Activated CD4-positive, alpha-beta T cell treated with anti-CD3 and anti-CD28 coated beads, Interleukin-2, amount 50 U/mL, for 4 hours (primary cell): ENCODE measurements at places on chromosomes 4 and X.

DNA sequence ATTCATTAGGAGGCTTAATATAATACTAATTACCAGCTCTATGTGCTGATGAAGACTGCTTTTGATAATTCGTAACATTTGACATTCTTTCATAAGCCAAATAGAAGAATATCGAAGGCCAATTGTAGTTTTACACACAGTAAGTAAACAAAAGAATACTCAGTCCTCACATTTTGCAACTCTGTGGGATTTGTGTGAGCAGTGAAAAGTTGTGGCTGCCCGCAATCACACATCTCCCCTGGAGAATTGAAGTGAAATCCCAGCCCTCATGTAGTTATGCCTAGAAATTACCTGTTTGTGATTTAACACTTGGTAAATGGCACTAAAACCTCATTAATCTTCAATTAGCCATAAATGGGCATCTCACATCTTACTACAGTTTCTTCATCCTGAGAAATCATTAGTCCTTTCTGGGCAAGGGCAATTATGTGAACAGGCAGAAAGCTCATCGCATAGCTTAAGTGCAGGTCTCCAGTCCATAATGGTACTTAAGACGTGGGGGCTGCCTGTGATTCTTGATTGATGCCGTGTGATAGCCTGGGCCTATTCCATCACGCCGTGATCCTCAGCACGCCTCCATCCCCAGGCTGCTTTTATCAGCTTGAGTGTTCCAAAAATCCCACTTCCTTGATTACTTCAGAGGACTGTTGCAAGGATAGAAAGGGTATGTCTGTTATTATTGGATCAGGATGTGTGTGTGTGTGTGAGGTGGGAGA lies 97.9 kb upstream of the METTL14 start:
- no peak for DNase-seq

- DNase-seq: no peak
Measured at GRCh38 chr4:71584585-71584984, 199.3 kb downstream of the GC start.

- DNase-seq: no peak
Measured at GRCh38 chrX:108332281-108332680, 105.9 kb downstream of the COL4A6 start.

- DNase-seq: no peak
Measured at GRCh38 chr4:28842271-28842670, 1877.9 kb upstream of the PCDH7 start.

DNA sequence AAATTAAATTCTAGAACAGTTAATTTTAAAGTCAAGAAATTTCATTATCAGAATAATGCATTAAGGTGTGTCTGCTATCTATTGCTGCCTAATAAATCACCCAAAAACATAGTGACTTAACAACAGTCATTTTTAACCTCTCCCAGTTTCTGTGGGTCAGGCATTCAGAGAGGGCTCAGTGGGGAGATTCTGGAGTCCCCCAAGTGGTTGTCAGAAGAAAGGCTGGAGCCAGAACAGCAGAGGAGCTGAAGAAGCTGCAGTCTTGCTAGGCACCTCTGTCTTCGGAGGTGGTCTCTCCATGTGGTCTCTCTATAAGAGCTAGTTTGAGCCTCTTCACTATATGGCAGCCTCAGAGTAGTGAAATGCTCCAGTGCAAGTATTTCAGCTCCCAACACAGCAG lies 9.3 kb upstream of the HOPX start:
- no peak for DNase-seq

GRCh38 chr4:119232286-119232685 lies 19.8 kb downstream of the USP53 start:
- DNase-seq: no peak

DNA sequence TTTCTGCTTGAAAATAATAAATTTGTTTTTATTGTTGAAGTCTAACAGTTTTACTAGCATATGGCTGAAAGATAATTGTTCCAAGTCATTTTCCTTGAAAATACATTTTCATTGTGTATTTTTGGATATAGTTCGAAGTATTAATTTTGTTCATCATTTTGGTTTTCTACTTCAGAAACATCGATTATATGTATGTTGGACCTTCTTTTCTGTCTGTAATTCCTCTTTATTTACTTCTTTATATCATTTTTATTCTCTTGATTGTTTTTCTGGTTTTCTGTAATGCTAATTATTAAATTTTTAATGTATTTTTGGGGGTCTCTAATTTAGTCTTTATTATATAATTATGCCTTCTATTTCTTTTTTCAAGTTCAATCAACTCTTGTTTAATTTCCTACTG lies 407.1 kb upstream of the FRG1 start:
- no peak for DNase-seq

GRCh38 chr4:26885912-26886274 lies 25.3 kb downstream of the STIM2 start:
- no peak for DNase-seq

GRCh38 chr4:128835498-128836222 lies 26.2 kb downstream of the JADE1 start:
- DNase-seq: no peak

- DNase-seq: no peak
Measured at GRCh38 chr4:39452153-39452859, 6.4 kb downstream of the RPL9 start.

GRCh38 chr4:177161781-177162180 lies 147.9 kb upstream of the NEIL3 start:
- no peak for DNase-seq

GRCh38 chr4:154082760-154083535 lies 294.1 kb upstream of the SFRP2 start:
- DNase-seq: no peak

GRCh38 chr4:124183926-124184325 lies 528.6 kb downstream of the ANKRD50 start:
- DNase-seq: no peak

GRCh38 chrX:39008549-39008948 lies 207.3 kb downstream of the MID1IP1 start:
- DNase-seq: no peak

GRCh38 chr4:101655857-101656256 lies 134.7 kb upstream of the BANK1 start:
- DNase-seq: no peak

DNA sequence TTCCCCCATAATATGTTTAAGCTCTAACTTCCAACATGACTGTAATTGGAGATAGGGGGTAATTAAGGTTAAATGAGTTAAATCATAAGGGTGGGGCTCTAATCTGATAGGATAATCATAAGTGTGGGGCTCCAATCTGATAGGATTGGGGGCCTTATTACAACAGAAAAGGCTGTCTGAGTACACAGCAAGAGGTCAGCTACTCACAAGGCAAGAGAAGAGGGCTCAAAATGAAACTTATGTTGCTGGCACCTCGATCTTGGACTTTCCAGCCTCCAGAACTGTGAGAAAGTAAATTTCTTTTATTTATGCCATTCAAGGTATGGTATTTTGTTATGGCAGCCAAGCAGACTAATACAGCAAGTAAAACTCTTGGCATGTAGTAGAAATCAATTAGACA lies 16.4 kb downstream of the SH2D1A start:
- no peak for DNase-seq

DNA sequence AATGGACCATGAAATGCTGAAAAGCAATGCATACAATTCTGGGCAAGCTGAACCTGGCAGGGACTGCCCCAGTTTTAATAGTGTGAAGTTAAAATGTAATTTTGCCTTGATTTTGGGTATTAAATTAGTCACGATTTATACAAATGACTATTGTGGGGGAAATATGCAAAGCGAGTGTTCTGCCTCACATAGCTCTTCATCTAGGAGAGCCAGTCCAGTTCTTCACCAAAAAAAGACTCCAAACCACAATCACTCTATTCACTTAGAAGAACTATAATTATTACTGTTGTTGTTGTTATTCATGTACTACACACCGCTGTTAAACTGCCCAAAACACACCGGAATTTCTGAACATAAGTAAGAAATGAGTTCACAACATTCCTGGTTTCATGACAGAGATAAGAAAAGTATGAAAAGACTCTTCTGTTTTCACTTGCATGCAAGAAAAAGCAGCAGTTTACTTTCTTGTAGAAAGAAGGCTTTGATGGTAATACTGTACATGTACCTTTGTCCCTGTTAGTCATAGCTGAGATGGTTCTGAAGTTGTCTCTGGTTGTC lies 101.9 kb downstream of the QRFPR start:
- DNase-seq: no peak

DNA sequence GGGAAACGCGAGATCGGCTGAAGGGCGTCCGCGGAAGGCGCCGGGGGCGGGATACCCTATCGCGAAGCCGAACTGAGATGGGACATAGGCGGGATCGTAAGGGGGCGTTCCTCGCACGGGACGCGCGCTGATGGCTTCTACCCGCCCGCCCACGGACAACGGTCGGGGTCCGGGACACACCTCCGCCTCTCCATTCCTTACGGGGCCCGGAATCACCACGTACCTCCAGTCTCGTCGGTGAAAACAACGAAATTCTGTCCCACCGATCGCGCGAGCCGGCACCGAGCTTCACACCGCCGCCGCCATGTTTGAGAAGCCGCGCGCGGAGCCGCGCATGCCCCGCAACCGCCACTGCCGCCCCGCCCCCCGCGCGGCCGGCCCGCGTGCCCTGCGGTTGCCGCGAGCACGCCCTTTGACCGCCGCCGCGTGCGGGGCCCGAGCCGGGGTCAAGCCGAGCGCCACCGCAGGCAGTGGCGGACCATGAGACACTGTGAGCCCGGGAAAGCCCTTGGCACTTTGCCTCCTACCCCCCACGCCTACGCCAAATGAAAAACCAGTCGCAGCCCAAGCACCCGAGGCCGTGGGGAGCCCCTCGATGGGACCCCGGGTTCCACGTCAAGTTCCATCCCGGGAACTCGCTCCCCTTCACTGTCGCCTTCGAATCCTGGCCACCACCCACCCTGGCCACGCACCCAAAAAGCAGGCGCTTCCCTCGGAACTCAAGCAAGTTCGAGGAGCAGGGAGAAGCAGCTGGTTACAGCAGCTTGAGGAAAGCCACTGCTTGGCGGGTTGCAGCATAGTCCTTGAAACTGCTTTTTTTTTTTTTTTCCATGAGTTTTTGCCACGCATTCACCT lies at the start of gene SCML2:
SCML2 (minus strand) TSS at position 320 of the 855 bp plus-strand sequence. CDS start 20,617 bp downstream, outside the sequence.
- DNase-seq: peak; percentile 8

DNA sequence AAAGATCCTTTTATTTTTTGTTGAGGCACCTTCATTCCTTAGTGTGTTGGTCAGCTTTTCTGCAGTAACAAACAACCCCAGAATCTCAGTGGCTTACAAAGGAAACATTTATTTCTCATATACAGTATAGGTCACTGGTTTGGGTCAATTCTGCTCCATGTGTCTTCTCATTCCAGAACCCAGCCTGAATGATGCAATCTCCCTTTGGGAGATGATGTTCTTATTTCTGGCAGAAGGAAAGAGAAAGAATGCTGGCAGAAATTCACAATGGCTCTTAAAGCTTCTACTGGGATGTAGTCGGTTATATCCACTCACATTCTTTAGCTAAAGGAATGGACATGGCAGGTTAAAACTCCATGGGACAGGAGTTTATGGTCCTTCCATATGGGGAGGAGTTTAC lies 42.3 kb downstream of the IDS start:
- no peak for DNase-seq
